MCF 10A (cell line): ENCODE measurements at places on chromosomes 1 and 21. TPM values are rescaled to one million over a fixed set of nuclear protein-coding genes. Genes with fewer than 3 reads are reported as not detected.

EVA1C gene
- 16.8 and 22.2 TPM in 2 replicates for total RNA-seq

RNU1-2 gene
- total RNA-seq, result 1,539 and 1,606 TPM in 2 replicates

ADGRB2 gene
- 1.5 and 1.7 TPM in 2 replicates for total RNA-seq

PCBP3 gene
- total RNA-seq, result 3.7 and 6.6 TPM in 2 replicates

CRNN gene
- total RNA-seq, result not detected in 2 replicates

C1orf87 gene
- not detected in 2 replicates for total RNA-seq

LCE1E gene
- total RNA-seq, result 1.3 and 1.9 TPM in 2 replicates

TOR3A gene
- total RNA-seq, result 24.9 and 31.3 TPM in 2 replicates

SDC3 gene
- 21.7 and 25.5 TPM in 2 replicates for total RNA-seq
